ENCODE measurements at places on chromosomes 16 and 17.

DNA sequence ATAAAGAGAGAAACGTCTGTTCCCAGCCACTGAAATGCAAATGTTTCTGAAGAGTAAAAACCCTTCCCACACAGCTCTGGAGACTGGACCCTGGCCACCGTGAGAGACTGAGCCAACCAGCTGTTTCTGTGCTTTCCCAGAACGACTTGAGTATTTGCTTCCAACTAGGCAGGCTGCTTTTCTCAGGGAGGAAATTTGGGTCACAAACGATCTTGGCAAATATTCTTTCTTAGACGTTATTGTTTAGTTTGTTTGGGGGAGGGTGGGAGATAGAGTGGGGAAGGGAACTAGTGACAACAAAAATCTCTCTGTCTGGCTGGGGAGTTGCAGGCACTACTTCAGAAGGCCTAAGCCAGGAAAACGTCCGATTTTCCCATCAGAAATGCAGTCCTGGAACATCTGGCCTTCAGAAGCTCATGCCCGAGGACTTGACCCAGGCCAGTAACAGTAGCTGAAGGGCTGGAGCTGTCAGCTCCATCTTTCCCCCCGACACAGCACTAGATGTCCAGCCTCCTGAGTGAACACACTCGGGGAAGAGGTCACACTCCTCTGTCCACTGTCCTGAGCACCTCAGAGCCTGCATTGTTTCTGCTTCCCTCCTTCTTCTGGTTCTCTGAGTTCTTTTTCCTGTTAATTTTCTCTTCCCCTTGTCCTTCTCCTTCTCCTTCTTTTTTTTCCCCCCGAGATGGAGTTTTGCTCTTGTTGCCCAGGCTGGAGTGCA is 4.0 kb downstream of the CCDC92B start:
- DNase-seq: no peak

- no peak for DNase-seq
These were observed 6.2 kb upstream of the CD300LG start for GRCh38 chr17:43840814-43841213.

GRCh38 chr17:45824901-45825492 is 19.7 kb upstream of the SPPL2C start:
- DNase-seq: no peak

GRCh38 chr17:45040459-45040858 is 11.0 kb downstream of the DCAKD start:
- no peak for DNase-seq

- DNase-seq: no peak
These were observed 1.4 kb upstream of the PRDM7 start for GRCh38 chr16:90078579-90078895.

GRCh38 chr17:33116021-33116551 is 124.4 kb downstream of the SPACA3 start:
- no peak for DNase-seq

DNA sequence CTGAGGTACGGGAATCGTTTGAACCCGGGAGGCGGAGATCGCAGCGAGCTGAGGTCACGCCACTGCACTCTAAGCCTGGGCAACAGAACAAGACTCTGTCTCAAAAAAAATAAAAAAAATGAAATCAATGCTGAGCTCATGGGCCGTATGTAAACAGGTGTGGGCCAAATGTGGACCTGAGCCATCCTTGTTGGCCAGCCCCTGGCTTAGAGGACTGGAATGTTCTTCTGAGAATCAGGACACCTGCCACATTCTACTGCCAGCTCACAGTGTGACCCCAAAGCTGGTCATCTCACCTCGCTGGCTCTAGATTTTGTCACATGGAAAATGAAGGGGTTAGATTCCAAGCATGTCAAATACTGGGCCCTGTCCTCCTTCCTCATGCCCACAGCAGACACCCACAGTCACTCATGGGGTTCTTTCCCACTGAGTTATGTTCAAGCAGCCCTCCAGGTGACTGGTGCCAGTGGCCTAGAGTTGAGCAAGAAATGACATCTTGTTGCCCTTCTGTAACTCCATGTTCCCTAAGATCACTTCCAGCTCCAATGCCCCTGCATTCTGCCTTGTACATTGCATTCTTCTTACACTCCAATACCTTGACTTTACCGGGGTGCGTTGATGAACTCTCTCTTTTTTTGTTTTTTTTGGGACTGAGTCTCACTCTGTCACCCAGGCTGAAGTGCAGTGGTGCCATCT is 110.6 kb downstream of the ABCC1 start:
- no peak for DNase-seq

- DNase-seq: no peak
These were observed 837.3 kb upstream of the SOX9 start for GRCh38 chr17:71283486-71283885.

DNA sequence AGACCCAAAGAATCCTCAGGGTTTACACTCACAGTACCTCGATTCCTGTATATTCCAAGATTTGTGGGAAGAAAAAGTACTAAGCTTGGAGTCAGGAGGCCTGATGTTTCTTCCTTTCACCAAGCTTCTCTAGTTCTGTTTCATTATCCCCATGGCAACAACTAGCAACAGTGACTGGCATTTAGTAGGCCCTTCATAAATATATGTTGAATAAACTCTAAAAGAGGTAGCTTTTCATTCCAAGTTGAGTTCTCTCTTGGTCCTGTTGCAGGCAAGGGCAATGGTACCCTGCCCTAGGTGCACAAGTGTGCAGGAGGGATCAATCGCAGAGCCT is 527 bp upstream of the UBE2Z start:
- DNase-seq: no peak

DNA sequence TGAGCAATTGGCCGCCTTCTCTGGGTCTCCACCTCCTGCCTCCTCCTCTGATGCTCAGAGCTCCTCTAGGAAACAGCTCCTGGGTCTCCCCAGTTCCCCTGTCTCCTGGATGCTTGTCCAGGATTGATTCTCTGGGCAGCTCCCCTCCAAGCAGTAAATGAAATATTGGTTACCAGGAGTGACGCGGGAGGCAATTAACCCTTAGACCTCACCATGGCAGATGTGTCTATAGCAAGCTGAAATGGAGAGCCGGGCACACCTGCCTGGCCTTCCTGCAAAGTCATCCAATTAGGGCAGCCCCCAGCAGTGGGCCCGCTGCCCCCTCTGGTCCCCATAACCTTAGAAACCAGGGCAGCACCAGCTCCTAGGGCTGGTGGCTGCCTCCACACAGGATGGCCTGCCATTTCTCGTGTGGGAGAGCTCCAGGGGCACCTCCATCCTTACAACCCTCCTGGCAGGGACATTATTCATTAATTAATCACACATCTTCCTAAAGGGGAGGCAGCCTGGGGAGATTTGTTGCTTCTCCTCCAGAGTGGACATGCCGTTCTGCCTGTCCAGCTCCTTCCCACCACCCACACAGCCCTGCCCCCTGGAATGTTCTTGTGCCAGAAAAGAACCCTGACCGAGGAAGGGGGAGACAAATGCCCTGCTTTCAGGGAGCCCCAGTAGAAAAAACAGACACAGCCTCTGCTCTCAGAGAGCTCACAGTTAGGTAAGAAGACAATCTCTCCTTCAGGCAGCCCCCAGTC is 8.3 kb upstream of the KIF18B start:
- DNase-seq: peak; percentile 15

- DNase-seq: peak; percentile 85
These were observed 3.9 kb downstream of the TSPOAP1 start for GRCh38 chr17:58324409-58325288.

GRCh38 chr17:50239937-50240336 is 34.3 kb upstream of the TMEM92 start:
- no peak for DNase-seq

All from NCI-H1417 (cell line).